ENCODE measurements at places on chromosomes 7 and 10.

GRCh38 chr10:6314620-6315205 is 112.0 kb downstream of the PFKFB3 start:
- DNase-seq, result no peak

GRCh38 chr10:102195296-102195870 is 30.7 kb upstream of the ELOVL3 start:
- no peak for DNase-seq

DNA sequence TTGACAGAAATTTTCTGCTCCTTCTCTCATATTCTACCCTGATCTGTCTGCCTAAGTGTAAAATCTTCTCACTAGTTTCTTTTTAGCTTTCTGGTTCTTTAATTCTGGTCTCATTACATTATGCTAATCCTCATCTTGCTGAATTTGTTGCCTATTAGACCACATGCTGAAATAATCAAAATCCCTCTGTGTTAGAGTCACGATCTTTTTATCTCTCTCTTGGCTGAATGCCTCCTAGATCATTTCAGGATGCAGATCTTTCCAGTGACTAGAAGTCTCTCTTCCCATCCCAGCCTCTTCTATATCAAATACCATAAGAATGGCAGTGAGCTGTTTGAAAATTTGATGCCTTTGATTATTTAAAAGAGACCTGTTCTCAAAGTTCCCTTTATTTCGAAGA is 661.9 kb downstream of the SORCS1 start:
- DNase-seq, result no peak

DNA sequence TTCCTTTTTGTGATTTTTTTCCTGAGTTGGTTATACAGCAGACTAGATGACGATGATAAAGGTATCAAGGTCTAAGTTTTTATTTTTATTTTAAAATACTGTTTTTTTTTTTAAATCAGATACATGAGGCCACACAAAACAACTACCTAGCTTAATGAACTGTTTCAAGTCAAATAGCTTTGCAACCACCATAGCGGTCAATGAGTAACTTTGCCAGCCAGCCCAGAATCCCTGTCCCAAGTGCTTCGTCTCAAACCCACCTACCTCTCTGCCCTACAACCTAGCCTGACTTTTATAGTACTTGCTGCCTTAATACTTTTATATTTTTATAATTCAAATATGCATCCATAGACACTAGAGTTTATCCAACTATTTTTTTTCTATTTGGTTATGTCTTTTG is 676.5 kb downstream of the NRG3 start:
- no peak for DNase-seq

GRCh38 chr10:132983252-132984007 is 41.1 kb upstream of the CFAP46 start:
- no peak for DNase-seq

GRCh38 chr7:713488-714230 is 12.8 kb upstream of the DNAAF5 start:
- DNase-seq, result no peak

DNA sequence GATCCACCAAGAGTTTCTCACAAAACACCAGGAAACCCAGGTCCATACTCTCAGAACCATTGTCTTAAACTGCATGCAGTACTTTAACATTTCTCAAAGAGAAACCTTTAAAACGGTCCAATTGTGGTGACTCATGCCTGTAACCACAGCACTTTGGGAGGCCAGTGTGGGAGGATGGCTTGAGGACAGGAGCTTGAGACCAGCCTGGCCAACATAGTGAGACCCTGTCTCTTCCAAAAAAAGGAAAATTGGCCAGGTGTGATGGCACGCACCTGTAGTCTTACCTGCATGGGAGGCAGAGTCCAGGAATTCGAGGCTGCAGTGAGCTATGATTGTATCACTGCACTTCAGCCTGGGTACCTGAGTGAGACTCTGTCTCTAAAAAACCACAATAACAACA is 97.5 kb upstream of the OIT3 start:
- DNase-seq, result no peak

GRCh38 chr7:14637968-14638367 is 264.6 kb downstream of the DGKB start:
- no peak for DNase-seq

DNA sequence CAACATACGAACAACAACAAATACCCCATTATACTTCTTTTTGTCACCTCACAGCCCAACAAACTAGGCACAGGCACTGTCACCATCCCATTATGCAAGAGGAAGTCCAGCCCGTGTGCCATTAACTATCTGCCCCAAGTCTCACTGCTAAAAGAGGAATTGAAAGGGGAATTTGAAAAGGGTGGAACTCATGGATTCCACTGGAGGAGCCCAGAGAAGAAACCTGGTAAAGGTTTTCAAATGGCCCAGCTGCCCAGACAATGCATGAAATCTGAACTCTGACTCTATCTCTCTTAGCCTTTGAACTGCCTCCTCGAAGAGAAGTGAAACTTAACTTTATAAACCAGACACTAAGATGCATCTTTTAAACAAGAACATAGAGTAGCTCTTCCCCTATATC is 130.0 kb downstream of the PLXNA4 start:
- no peak for DNase-seq

DNA sequence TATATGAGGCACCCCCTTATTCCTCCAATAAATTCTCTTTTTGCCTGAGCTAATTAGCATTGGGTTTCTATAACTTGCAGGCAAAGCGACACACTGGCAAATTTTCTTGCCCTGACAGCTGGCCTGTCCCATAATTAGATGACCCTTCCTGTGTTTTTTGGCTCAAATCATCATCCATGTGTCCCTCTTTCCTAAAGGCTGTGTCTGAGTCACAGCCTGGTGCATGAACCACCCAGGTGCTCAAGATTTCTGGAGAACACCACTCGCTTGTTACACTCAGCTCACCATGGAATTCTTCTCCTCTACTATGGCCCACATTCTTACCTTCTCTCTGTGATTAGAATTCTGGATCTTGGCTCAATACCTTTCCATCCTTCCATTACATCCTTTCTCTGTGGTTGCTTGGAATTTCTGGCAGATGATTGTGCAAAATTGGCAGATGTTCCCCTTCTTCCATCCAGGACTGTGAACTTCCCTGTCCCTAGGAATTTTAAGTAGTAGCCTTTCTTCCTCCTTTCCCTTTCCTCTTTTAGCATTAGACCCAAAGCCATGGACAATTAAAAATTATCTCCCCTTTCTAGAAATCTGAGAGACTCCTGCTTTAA is 116.0 kb upstream of the ANKRD1 start:
- DNase-seq, result no peak

- DNase-seq, result no peak
Measured at GRCh38 chr7:105286441-105286840, 102.3 kb downstream of the SRPK2 start.

DNA sequence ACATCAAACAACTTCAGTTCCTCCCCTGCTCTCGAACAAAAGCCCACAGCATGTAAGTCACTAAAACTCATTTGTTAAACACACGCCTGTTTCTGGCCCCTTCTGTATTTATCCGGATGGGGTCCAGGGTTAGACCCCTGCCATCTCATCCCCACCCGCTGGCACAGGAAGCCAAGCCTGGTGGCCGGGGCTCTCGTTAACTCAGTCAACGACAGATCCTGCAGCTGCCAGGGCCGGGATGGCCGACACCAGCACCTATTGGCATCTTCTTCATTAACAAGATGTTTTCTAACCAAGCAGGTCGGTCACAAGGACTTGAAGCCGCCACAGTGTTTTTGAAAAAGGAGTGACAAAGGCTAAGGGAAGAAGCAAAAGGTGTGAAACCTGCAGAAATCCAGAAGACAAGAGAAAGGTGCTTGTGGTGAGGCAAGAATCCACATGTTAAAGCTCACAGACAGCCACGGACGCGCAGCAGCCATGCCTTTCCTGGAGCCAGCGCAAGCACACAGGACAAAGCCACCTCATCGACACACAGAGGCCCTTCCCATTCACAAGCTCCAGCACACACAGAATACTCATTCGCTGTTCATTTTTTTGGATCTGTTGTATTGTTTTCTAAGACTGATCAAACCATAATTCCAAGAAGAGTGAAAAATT is 202.7 kb downstream of the DIP2C start:
- DNase-seq, result no peak

DNA sequence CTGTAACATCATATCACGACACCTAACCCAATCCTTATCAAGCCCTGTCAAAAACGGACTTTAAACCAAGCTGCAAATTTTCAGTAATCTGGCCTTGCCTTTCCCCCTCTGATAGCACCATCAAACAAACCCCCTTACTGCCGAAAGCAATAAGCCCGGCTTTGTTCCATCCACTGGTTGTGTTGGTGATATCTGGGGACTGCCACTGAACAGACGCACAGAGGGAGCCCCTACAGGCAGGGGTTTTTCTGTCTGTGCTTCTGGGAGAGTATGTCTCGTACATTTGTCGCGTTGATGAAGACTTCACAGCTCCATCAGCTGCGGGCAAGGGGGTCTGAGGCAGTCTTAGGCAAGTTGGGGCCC is 550 bp upstream of the PLAU start:
- no peak for DNase-seq

DNA sequence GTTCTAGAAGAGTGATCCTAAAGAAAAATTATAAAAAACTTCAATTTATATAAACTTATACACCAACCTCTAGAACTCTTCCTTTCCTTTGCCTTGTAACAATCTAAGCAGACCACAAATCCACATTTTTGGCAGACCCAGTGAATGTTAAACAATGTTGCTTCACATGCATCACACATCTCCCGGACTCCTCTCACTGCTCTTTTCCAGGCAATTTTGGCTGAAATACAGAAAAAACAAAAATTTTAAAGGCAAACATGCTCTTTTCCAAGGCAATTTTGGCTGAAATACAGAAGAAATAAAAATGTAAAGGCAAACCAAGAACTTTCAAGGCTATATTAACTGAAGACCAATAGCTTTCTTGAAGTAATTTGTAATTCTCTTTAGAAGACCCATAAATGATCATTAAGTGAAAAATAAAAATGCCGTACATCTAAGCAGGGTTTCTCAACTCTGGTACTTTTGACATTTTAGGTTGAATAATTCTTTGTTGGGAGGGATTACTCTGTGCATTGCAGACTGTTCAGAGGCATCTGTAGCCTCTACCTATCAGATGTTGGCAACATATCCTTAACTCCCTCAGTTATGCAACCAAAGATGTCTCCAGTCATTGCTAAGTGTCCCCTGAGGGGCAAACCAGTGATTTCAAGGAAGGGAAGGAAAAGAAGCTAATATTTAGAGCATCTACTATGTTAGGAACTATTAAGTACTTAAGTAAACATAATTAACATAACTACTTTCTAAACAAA is 64.4 kb downstream of the NRBF2 start:
- no peak for DNase-seq

DNA sequence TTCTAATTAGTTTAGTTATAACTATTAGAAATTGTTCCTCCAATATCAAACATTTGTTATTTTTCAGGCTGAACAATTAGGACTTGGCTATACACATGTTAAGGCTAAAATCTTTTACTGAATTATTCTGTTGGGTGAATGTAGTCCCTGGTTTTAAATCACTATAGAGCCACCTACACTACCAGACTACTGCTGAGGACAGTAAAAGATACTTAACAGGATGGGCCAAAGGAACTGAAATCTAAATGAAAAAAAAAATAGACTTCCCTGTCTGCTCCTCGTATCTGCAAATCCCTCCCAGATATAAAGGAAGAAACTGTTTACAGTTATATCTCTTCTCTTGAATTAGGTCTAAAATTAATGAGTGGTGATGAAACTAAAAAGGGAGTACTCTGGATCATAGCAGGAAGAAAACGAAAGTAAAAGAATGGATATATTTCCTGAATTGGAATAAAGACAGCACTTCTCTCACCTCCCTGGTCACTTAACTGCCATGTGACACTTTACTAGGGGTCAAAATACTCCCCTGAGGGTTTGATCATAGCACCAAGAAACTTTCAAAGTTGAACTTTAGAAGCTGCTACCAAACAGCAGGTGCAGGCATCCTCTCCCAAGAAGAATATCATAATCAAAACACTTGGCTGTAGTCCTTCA is 12.7 kb downstream of the FBXW4 start:
- DNase-seq, result no peak

DNA sequence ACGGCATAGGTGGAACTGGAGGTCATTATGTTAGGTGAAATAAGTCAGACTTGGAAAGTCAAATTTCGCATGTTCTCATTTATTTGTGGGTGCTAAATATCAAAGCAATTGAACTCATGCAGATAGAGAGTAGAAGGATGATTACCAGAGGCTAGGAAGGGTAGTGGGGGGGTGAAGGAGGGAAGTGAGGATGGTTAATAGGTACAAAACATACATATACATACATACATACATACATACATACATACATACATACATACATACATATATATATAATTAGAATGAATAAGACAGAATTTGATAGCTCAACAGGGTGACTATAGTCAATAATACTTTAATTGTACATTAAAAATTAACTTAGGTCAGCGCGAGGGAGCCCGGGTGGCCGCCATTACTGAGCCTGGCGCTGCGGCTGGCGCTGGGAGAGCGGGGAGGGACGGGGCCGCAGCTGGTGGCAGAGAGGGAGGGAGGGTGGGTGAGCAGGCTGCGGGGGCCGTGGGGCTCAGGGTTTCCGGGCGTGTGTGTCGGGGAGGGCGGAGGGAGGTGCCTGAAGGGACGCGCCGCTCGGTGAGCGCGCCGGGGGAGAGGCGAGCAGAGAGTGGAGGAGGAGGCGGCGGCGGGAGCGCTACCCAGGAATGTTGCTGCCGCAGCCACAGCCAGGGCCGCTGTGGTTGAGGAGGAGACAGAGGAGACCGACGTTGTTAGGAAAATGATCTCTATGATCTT is 85.8 kb upstream of the EGFR start:
- DNase-seq, result peak; percentile 15

- DNase-seq, result no peak
Measured at GRCh38 chr10:61973906-61974305, 72.4 kb downstream of the ARID5B start.

- no peak for DNase-seq
Measured at GRCh38 chr10:51501396-51501795, 198.0 kb downstream of the CSTF2T start.

- DNase-seq, result no peak
Measured at GRCh38 chr10:30894221-30894620, 137.4 kb downstream of the ZNF438 start.

DNA sequence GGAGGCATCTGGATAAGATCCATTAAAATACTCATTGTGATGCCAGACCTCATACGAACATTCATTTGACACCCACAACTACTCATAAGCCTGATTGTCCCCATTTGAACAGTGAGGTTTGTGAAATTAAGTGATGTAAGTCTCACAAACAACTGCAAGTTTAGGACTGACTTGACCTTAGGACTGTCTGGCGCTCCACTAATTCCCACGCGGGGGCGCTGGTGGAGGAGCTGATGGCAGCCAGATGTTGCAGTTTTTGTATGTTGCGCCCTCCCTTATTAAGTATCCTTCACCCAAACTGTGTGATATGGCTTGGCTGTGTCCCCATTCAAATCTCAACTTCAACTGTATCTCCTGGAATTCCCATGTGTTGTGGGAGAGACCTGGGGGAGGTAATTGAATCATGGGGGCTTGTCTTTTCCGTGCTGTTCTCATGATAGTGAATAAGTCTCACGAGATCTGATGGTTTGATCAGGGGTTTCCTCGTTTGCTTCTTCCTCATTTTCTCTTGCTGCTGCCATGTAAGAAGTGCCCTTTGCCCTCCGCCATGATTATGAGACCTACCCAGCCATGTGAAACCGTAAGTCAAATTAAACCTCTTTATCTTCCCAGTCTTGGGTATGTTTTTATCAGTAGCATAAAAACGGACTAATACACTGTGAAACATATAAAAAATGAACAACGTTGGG is 20.3 kb upstream of the TIAL1 start:
- DNase-seq, result no peak

- no peak for DNase-seq
Measured at GRCh38 chr10:132537684-132538001, at the start of gene INPP5A. Gene INPP5A (plus strand): TSS chr10:132537787. CDS start chr10:132538097, 310 bp downstream.

- no peak for DNase-seq
Measured at GRCh38 chr7:52592698-52593097, 442.7 kb upstream of the POM121L12 start.

Measured in NCI-H187 treated with DMSO at 0.1 percent for 48 hours (cell line).